ENCODE measurements at places on chromosomes 12 and 14.

GRCh38 chr14:63726499-63726898 lies 1.4 kb downstream of the SGPP1 start:
- DNase-seq = peak; percentile 42

GRCh38 chr12:102885043-102885932 lies 31.8 kb downstream of the PAH start:
- DNase-seq = no peak

- no peak for DNase-seq
These were observed 114.7 kb upstream of the AMN1 start for GRCh38 chr12:31843398-31844095.

- no peak for DNase-seq
These were observed 83.2 kb downstream of the SLC38A6 start for GRCh38 chr14:61064210-61064609.

- no peak for DNase-seq
These were observed 39.3 kb upstream of the ACSM4 start for GRCh38 chr12:7264538-7264937.

DNA sequence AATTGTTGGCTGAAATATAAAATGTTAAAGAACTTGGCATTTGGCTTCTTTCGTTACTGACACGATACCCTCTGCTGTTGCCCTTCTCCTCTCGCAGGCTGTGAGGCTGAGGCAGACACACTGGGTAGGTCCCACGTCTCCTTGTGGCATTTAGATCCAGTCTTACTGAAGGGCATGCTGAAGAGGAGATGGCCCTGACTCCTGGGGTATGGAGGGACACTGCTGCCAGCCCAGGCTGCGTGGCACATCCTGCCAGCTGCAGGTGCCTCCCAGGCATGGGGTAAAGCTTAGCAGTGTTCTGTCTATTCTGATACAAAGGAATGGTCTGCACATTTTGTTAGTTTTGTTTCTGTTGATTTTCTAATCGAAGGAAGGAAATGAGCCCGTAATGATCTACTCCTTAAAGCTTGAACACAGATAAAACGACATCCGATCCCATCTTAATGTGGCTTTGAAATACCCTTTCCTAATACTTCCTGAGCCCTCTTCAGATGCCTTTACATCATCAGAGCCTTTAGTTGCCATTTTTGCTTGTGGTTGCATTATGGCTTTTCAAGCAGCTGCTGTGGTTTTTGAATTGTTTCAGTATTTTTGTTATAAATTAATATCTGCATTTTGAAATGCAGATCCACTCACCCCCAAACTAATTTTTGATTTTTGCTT lies 61.1 kb downstream of the WDR20 start:
- DNase-seq = peak; percentile 52

DNA sequence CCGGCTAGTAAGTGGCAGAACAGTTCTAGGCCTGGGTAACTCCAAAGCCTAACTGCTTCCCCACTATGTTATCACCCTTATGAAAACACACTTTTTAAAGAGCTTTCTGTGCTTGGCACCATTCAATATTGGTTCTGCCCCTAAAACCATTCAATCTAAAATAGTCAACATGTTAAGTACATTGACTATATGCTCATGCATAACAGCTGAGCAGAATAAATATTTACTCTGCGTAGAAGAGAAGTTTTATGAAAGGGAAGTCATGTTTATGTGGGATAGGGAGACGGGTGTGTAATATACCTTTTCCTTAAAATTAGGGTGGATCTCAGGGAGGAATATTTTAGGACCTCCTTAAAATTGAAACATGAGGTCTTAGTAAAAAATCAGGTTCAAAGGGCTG lies 80.5 kb downstream of the SAMD4A start:
- no peak for DNase-seq

GRCh38 chr12:46585854-46586621 lies 213.5 kb upstream of the SLC38A2 start:
- no peak for DNase-seq

GRCh38 chr14:105273062-105273461 lies 24.7 kb downstream of the BTBD6 start:
- no peak for DNase-seq

- no peak for DNase-seq
These were observed 20.0 kb downstream of the PROX2 start for GRCh38 chr14:74855945-74856344.

- DNase-seq = no peak
These were observed 331.7 kb downstream of the TMEM121 start for GRCh38 chr14:105857826-105858675.

- no peak for DNase-seq
These were observed 17.1 kb upstream of the VDR start for GRCh38 chr12:47921907-47922306.

DNA sequence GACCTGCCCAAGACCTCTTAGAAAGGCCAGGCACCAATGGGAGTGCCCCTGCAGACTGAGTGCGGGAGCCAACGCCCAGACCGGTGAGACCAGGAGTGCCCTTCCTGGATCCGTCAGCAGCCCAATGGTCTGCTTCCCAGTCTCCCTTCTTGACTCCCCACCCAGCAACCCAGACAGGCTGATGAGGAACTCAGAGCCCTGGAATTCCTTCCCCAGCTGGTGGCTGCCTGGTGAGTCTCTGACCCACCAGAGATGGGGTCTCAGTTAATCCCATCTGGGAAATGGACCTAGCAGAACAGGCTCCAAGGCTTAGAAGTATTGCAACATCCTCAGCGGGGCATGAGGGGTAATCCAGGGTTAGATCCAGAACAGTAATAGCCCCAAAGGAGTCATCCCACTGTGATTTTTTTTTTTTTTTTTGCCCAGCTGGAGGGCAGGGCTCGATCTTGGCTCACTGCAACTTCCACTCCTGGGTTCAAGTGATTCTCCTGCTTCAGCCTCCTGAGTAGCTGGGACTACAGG lies 1.5 kb upstream of the RASAL1 start:
- no peak for DNase-seq

GRCh38 chr14:32675433-32675832 lies 263.2 kb upstream of the NPAS3 start:
- no peak for DNase-seq

DNA sequence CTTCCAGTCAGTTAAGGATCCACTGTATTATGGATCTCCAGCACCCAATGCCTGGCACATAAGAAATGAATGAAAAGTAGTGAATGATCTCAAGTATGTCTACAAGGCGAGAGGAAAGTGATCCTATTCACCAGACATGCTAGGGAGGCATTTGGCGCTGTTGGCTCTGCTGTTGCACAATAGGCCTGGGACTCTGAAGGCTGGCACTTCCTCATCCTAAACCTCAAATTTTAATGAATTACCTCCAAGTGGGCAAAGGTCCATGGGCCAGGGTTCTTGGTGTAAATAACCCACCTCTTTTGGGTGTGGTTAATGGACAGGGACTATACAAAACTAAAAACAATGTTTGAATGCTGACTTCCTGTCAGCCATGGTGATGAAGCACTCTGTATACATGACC lies 173.4 kb upstream of the PZP start:
- DNase-seq = no peak

- no peak for DNase-seq
These were observed 356.6 kb downstream of the CEP128 start for GRCh38 chr14:80584744-80585505.

GRCh38 chr12:92191061-92191460 lies 45.4 kb upstream of the BTG1 start:
- DNase-seq = no peak

GRCh38 chr12:50947933-50948626 lies 4.3 kb upstream of the HIGD1C start:
- DNase-seq = no peak

- no peak for DNase-seq
These were observed 319.4 kb downstream of the VRK1 start for GRCh38 chr14:97116546-97116945.

GRCh38 chr12:82299319-82300025 lies 58.7 kb downstream of the CCDC59 start:
- no peak for DNase-seq

GRCh38 chr12:132204793-132205270 lies 60.6 kb downstream of the NOC4L start:
- no peak for DNase-seq

DNA sequence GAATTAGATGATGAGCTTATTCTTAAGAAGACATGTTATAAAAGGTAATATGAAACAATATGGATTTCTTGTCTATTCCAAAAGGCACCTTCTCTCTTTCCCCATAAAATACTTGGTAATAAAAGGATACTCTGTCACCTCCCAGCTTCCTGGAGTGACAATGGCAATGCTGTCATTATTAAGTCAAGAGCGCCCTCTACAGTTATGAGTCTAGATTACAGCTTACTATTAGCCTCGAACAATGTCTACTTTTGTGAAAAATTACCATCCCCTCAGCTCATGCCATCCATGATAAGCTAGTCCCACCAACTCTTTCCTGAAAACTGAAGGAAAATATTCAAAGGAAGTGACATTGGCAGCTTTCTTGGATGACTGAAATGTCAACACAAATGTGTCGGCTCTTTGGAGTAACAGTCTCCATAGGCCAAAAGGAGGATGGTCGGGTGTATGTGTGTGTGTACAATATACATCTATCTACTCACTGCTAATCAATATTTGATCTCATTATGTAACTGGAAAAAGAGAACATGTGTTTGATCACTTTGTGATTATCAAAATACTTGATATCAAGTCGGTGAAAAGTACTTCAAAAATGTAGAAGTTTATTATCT lies 48.7 kb upstream of the CDKN3 start:
- DNase-seq = peak; percentile 90

DNA sequence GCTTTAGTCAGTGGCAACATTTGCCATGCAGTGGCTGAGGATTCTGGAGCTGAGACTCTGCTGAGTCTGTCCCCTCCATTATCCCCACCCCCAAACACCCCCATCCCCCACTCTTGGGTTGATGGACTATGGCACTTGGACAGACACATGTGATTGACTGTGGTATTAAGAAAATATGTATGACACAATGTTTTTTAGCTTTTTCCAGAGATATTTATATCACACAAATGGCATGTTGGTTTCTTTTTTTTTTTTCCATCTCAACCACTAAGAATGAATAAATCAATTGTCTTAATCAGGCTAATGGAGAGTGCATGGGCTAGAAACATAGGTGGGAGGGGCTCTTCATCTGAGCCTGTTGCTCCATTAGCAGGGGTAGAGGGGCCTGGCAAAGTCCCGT lies 30.7 kb upstream of the MAP1LC3B2 start:
- DNase-seq = no peak

- DNase-seq = no peak
These were observed 14.2 kb downstream of the SLC11A2 start for GRCh38 chr12:51011955-51012354.

GRCh38 chr12:11765817-11766794 lies 116.6 kb downstream of the ETV6 start:
- DNase-seq = peak; percentile 79

DNA sequence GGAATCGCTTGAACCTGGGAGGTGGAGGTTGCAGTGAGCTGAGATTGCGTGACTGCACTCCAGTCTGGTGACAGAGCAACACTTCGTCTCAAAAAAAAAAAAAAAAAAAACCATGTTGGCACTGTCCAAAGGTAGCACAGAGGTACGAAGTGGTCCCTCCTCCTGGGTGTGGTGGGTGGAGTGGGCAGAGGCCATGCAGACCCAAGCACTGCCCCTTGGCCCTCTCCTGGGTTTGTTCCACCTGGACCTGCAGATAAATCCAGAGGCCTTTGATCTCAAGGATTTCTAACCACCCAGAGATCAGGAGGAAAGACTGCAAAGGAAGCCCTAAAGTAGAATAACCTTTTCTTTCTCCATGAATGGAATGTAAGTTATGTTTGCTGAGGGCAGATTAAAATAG lies 8.7 kb upstream of the GALNT6 start:
- no peak for DNase-seq

DNA sequence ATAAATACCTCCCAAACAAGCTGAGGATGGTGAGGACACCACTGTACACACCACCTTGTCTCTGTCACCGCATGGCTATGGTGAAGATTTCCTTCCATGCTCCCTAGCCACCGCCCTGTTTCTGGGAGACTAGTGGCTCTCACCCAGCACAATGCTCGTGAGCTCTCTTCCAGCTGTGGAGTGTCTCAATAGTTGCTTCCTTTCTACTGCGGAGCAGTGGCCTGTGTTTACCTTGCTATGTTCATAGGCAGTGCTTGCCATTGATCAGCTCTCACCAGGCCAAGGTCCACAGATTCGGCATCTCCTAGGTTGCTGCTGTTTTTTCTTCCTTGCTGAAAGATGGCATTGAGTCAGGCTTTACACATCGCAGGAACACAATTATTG lies 313.6 kb upstream of the RTL1 start:
- DNase-seq = no peak

GRCh38 chr12:52205612-52206303 lies 13.9 kb upstream of the KRT80 start:
- no peak for DNase-seq

- no peak for DNase-seq
These were observed 583.9 kb downstream of the ALG10 start for GRCh38 chr12:34605955-34606748.

DNA sequence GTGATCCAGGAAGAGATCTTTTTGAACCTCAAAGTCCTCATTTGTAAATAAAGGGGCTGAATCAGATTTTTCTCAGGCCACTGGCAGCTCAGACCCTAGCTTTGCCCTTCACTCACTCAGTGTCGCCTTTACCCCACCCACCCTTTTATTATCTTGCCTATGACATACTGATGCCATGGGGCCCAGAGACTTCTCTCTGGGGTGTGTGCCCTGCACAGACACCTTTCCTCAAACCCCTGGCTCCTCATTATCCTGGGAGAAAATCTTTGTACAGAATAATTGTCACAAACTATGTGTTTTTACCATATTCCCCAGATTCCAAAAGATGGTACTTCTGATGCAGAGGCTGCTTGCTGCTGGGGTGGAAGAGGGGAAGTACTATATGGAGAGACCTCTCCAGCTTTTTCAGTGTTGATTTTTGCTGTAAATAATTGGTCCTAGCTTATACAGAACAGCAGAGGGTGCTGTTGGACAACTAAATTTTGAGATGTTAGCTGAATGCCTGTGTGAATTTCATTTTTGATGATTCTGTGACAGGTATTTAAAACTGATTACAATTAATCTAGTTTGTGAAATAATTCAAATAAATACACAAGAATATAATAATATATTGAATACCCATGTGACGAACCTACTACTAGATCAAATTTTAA lies 53.9 kb upstream of the DCD start:
- DNase-seq = peak; percentile 74

DNA sequence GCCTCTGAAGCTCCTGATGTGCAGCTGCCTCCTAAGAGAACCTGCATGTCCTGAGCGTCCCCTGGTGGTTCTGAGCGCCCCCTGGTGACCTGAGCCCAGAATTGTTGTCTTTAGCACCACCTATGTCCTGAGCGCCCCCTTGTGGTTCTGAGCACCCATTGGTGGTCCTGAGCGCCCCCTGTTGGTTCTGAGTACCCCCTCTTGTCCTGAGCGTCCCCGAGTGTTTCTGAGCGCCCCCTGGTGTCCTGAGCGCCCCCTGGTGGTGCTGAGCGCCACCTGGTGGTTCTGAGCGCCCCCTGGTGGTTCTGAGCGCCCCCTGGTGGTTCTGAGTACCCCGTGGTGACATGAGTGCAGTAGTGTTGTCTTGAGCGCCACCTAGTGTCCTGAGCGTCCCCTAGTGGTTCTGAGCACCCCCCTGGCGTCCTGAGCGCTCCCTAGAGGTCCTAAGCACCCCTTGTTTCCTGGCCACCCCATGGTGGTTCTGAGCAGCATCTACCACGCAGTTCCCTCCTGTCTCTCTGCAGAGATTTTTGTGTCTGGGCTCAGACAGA lies 782.5 kb downstream of the TMEM121 start:
- no peak for DNase-seq
